ENCODE measurements at places on chromosomes 6 and 20.

GRCh38 chr6:158037771-158038170 is 56.1 kb downstream of the SYNJ2 start:
- no peak for DNase-seq

DNA sequence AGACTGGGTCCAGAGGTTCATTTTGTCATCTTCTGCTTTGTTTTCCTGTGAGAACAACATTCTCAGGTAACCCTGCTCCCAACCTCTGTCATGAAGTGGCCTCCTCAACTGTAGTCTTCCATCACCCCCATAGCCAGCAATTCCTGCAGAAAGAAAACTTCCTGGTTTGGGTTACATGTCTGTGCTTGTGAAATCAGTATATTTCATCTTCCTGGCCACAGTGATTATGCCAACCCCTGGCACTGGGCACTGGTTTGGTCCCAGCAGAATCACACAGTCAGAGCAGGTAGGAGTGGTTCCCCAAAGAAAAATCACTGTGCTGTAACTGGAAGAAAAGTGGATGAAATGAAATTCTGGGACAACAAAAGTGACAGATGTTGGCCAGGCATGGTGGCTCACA is 52.5 kb downstream of the CRYBG1 start:
- DNase-seq = no peak

DNA sequence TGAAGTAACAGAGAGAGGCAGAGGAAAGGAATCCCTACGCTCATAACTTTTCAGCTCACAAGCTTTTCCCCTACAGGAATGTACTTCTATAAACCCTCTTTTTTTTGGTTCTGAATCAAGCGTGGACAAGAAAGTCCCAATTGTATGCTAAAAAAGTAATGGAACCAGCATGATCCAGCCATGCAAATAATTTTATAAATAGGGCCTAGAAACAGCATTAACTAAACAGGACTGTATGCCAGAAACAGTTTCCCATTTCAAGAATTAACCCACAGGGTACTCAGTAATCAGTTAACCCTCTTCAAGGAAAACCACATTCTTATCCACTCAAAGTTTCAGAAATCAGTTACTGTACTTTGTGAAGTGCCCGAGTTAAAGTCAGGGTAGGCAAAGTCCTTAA is 87.0 kb upstream of the HMGCLL1 start:
- DNase-seq = no peak

DNA sequence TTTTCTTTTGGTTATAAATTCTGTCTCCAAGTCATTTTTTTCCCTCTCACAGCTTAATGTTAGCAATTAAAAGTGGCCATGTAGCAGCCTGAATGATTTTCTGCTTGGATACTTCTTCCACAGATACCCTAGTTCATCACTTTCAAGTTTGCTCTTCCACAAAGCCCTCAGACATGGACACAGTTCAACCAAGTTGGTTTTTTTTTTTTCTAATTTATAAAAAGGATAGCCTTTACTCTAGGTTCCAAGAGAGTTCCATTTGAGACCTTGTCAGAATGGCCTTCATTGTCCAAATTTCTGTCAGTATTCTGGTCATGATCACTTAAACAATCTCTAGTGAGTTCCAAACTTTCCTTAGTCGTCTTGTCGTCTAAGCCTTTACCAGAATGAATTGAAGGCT is 40.0 kb downstream of the RSPH3 start:
- no peak for DNase-seq

DNA sequence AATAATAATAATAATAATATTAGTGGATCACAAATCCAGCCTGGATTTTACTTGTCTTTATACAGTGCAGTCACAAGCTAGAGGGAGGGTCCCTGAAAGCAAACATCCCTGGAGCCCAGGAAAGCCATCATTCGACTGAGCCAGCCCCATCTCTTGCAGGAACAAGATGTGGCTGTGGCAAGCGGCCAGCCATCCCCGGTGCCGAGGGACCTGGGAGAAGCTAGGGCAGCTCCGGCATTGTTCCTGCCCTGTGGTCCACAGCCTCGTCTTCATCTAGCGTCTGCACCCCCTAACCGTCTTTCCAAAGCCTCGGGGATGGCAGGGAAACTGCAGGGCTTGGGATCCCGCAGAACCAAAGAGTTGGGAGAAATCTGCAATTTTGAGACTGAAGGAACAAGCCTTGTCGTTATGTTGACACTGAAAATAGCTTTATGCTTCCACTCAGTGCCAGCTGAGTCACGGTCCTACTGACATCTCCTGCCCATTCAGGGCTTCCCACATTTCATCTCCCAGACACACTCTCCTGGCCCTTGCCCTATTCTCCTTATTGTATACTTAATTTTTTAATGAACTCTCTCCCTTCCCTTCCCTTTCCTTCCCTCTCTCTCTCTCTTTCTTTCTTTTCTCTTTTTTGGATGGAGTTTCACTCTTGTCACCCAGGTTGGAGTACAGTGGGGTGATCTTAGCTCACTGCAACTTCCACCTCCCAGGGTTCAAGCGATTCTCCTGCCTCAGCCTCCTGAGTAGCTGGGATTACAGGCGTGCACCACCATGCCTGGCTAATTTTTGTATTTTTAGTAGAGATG is 62.5 kb upstream of the ZNFX1 start:
- no peak for DNase-seq

DNA sequence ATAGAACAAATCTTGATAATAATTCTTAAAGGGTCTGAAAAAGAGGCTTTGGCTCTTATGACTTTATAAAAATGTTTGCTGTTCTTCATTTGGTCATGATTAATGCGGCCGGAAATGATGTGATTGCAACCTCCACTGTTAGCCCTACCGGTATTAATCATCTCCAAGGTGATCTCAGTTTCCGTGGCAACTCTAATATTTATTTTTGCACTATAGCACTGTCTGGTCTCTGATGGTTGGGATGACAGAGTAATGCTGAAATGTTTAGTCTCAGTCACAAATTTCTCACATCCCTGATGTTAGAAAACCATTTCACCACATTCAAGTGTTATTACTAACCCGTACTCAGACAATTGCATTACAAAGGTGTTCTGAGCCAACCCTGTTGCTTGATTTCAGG is 87.4 kb downstream of the TMEM200A start:
- no peak for DNase-seq

Measured in HS-5 (cell line).